ENCODE measurements at places on chromosomes 6 and 20.
A peak's percentile ranks its signal among the peaks of the same experiment; 100 is the strongest.

- peak; percentile 75 for DNase-seq
These were observed 84.0 kb upstream of the TULP1 start for GRCh38 chr6:35596448-35597442.

DNA sequence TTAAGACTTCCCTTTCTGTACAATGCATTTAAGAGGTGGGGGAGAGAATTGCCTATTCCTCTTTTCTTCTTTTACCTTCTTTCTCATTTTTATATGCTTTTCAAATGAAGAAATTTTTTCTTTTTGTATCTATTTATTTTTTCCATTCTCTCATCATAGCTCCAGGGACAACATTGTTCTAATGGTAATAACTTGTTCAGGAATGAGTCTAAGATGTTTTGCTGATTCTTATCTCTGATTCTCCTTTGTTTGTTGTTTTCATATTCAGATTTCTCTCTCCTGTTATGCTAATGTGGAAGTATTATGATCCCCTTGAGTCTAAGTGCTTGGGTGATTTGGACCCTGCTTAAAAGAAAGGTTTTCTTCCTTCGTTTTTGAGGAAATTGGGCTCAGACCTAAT is 451.6 kb downstream of the CDKAL1 start:
- no peak for DNase-seq

- no peak for DNase-seq
These were observed 963 bp upstream of the RMND1 start for GRCh38 chr6:151452750-151453427.

- no peak for DNase-seq
These were observed 8.5 kb downstream of the LRRC1 start for GRCh38 chr6:53803081-53803860.

GRCh38 chr6:140663094-140663493 is 1288.6 kb upstream of the CITED2 start:
- DNase-seq, result no peak

GRCh38 chr20:23366384-23366783 is 4.4 kb downstream of the GZF1 start:
- DNase-seq, result no peak

- no peak for DNase-seq
These were observed 50.0 kb upstream of the EZR start for GRCh38 chr6:158868890-158869825.

DNA sequence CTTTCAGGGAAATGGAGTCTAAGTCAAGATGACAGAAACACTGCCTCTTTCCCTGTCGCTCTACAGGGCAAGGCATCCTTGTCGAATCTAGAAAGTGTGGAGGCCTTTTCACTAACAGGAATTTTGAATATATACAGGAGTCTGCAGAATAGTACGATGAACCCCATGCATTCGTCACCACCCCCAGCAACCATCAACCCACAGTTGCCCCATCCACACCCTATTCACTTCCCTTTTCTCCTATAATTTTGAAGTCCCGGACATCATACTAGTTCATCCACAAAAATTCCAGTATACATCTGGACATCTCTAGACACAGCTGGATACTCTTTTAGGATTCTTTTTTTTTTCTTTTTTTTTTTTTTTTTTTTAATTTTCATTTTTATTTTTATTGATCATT is 80.7 kb upstream of the RIN2 start:
- DNase-seq, result no peak

DNA sequence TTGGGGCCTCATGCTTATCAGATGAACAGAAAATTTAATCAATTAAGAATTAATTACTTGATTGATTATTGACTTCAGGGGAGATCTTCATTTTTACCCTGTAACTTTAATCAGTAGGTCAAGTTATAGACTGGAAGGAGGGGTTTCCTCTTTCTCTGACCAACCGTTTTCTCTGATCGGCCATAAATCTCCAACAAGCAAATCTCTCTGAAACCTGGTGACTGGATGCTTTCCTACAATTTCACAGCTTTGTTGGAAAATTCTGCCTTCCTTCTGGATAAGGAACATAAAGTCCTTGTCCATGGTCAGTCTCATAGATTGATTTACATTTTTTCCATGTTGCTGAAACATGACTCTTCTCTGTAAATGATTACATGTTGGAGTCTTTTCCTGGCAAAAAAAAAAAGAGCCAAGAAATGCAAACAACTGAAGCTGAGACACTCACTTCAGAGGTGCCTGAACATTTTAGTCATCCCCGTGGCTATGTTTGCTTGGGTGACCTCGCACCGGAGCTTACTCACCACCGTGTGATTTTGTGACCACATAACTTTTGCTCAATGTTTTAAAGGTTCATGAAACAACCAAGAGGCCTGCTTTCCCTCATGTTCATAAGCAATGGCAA is 31.0 kb downstream of the IRF4 start:
- DNase-seq, result no peak

DNA sequence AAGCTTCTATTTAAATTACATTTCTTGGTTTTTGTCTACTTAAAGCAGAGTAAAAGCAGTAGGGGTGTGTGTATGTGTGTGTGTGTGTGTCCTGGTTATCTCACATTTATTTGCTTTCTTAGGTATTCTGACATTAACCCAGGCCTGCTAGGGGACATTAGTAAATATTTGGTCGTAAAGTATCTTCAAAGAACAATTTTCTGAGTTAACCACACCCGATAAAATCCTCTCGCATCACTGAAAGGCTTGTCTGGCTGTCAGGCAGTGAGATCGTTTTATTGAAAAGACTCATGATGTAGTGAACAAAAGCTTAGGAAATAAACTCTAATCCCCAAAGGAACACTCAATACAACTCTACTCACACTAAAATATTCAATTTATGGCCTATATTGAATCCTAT is 77.9 kb downstream of the ZNF217 start:
- DNase-seq, result no peak

- no peak for DNase-seq
These were observed 34.9 kb upstream of the LOC128125822 start for GRCh38 chr6:63537201-63537958.

- DNase-seq, result no peak
These were observed 512.7 kb upstream of the JAG1 start for GRCh38 chr20:11186301-11187008.

DNA sequence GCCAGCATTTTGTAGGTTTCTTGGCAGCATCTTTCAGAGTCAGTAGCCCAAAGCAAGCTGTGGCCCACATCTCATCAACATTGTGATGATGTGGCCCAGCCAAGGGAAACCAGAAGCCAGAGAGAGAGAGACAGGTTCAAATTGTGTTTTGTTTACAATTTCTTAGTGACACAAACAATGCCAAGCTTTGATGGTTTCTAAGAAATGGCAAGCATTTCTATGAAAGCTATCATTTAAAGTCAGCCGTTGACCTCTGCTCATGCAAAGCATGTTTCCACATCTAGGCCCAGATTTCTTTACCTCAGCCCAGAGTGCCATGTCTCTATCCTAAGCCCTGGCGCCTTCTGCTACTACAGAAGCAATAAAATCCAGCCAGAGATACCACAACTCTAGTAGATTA is 32.9 kb downstream of the GCM1 start:
- DNase-seq, result no peak

DNA sequence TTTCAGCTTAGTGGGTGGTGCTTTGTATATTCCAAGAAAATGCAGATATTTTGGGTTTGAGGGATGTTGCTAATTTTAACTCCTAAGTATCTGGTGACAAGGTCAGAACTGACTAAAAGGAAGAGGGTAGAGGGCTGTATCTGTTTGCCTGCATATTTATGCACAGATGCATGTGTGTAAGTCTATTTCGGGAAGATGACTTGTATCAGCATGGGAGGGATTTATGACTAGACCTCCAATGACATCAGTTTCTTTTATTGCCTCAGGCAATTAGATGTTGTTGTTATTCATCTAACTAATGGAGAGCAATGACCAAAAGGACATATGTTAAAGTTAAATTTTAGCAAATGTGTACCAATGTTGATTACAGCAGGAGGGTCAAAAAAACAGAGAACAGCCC is 734.3 kb downstream of the QKI start:
- DNase-seq, result no peak

- DNase-seq, result peak; percentile 78
These were observed 10.5 kb upstream of the KIAA1755 start for GRCh38 chr20:38270869-38271605.

DNA sequence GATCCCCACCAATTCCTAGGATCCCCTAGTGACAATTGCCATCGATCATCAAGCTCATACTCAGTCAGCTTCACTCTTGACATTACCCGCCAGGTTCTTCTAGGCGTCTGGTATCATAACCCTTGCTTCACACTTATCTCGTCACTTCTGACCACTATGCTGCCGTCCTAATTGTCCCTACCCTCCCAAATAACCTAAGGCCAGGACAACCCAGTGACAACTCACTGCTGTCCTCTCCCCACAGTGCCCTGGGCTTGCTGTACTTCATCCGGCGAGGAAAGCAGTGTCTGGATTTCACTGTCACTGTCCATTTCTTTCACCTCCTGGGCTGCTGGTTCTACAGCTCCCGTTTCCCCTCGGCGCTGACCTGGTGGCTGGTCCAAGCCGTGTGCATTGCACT is 3.7 kb downstream of the SYS1 start:
- DNase-seq, result no peak

DNA sequence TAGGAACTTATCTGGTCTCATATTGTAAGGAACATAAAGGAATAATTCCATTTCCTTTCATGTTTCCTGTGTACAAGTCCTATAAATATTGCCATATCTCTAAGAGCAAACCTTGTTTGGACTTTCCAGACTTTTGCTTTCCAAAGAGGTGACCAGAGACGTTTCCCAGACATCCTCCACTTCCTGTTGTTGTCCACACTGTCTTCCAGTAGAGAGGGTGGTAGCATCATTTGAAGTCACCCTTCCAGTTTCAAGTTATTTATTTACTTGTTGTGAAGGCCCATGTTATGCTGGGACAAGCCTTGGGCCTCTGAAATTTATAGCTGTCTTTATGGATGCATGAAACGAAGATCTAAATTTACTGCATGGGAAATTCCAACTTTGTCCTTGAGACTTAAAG is 10.6 kb upstream of the TGM3 start:
- DNase-seq, result no peak

- DNase-seq, result no peak
These were observed 73.1 kb downstream of the AGPAT4 start for GRCh38 chr6:161200610-161201370.

DNA sequence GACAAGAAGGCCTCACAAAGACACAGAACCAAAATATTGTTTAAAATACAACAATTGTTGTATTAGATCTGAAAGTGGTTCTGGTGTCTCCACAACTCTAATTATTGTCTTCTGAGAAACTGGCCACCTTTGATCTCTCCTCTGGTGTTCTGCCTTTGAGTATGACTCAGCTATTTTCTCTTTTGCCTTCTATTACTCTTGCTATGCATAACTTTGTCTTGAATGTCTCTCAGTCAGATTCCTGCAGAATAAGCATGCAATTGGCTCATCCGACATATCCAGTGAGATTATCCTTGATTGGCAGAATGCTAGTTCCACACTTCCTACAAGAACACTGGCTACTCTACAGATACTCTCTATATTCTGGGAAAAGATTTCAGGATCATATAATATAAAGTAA is 14.3 kb upstream of the EPM2A start:
- DNase-seq, result no peak

DNA sequence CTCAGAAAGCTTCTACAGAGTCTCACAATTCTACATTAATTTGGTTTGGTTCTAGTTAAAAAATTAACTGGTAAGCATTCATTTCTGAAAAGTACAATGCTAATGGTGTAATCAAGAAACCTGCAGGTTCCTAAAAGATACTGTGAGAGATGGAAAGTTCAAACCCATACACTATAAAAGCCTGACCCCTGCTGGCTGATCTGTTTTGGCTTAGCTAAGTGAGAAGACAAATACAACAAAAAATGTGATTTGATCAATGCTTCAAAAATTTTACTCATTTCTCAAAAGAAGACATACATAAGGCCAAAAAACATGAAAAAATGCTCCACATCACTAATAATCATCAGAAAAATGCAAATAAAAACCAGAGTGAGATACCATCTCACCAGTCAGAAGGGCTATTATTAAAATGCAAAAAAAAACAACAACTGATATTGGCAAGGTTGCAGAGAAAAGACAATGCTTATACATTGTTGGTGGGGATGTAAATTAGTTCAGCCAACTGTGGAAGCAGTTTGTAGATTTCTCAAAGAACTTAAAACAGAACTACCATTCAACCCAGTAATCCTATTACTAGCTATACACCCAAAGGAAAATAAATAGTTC is 102.8 kb downstream of the MOXD1 start:
- DNase-seq, result peak; percentile 17

GRCh38 chr6:146410851-146411595 is 132.6 kb upstream of the RAB32 start:
- DNase-seq, result peak; percentile 4

- DNase-seq, result no peak
These were observed 127.7 kb upstream of the SUPT3H start for GRCh38 chr6:45505470-45505869.

- no peak for DNase-seq
These were observed 36.7 kb upstream of the AKIRIN2 start for GRCh38 chr6:87738744-87739143.

GRCh38 chr6:32371803-32372202 is at the start of gene TSBP1:
TSBP1 (minus strand) TSS chr6:32371903; CDS start chr6:32371706, 197 bp downstream.
- DNase-seq, result no peak

GRCh38 chr6:166032366-166033200 is 135.1 kb downstream of the TBXT start:
- no peak for DNase-seq

DNA sequence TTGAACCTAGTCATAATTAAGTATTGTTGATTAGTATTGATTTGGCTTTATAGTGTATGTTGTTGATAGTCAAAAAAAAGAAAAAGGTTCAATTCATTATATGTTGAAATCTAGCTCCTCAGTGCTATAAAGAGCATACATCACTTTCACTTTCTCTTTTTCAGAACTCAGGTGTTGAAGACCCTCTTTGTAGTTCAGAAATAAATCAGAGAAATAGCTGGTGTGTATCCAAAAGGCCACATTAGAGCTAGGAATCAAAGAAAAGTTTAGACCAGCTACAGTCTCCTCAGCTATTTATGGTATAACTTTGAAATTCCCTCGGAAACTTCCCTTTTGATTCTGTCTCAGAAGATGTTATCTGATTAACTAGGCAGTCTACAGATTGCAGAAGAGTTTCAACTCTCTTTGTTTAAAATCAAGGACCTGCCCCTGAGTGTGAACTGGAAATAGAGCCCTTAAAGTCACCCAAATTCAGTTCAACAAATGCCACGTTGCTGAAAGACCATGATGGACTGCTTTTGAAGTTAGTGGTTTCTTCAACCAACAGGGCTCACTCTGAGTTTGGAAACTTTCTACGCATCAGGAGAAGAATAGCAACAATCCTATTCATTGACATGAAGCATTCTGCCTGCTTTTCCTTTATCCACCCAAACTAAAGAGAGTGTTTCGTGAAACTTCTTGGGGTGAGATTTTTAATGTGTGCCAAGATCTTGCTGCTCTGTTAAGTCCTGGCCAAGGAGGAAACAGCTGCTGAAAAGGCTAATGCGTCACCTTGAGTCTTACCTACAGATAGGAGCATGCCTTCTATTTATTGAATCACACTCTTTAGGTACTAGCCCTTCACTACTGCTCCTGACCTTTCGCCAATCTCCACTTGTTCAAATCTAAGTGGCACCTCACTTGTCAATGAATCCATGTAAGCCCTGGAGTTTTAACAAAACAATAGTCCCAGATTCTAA is 111.7 kb downstream of the TNFRSF21 start:
- no peak for DNase-seq

Data from urinary bladder (tissue), 4 donors.